ENCODE measurements at places on chromosomes 12 and 14.

DNA sequence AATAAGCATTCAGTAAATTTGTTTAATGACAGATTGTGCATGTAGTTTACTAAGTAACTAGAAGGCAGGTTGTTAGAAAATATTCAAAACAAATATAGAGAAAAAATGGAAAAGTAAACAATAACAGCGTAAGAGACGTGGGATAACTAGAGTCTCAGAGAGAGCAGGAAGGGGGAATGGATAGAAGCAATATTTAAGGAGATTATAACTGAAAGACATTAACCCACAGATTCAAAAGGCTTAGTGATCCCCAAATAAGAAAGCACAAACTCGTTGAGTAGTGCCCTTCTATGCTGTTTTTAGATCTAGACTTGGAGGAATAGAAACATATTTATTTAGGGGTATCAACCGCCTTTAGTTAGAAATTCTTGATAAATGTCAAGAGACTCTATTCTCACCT lies 169.7 kb upstream of the RGS6 start:
- no peak for DNase-seq

- peak; percentile 91 for DNase-seq
Observed at GRCh38 chr12:49043856-49044258, 16.7 kb downstream of the KMT2D start.

GRCh38 chr12:95411466-95411865 lies 62.5 kb upstream of the METAP2 start:
- no peak for DNase-seq

- no peak for DNase-seq
Observed at GRCh38 chr14:67267576-67268328, 26.5 kb downstream of the PALS1 start.

GRCh38 chr12:52608161-52608560 lies 6.9 kb upstream of the KRT72 start:
- no peak for DNase-seq

GRCh38 chr12:84069198-84069597 lies 843.4 kb downstream of the SLC6A15 start:
- DNase-seq, result no peak

DNA sequence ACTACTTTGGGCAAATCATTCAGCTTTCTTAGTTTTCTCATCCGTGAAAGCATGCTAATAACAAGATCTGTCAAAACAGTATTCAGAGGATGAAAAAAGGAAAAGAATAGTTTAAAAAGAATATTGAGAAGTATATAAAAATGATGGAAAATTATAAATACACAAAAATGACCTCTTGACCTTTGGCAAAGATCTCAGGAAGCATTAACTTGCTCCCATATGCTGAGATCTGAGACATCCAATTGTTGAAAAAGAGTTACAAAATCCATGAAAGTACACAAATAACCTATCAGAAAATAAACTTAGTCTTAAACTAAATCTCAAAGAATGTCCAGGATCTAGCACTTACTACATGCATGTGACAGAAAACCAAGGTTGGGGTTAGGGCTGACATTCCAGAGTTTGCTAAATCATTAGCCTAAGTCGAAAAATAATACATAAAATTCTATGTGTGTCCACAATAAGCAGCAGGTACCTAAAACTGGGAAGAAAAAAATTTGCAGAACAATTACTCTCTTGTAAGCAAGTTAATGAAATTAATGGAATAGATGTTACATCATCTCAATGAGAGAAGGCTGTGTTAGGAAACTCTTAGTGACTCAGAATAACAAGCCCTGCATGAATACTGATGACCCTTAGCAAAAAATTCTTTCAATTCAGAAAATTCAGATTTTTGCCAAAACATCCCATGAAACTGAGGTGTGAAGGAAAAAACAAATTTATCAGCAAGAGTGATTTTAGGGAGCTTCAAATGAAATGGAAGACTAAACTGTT lies 3.4 kb downstream of the PAH start:
- no peak for DNase-seq

DNA sequence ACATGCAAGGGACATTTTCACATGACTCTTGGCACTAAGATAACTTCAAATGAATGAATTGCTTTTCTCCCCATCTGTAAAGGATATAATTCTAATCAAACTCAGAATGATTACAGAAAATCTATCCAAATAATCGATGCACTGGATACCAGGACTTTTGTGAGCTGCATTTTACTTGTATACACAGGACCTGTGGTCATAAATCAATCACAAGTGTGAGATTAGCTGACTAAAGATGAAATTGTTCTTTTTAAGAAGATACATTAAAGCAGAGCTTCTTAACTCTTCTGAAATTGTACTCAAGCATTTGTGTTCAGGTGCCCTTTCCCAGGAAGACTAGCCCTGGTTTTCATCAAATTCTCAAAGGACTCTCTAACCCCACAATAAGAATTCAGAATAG lies 66.3 kb downstream of the ESR2 start:
- no peak for DNase-seq

- no peak for DNase-seq
Observed at GRCh38 chr12:105654606-105655005, 324.1 kb downstream of the C12orf75 start.

- DNase-seq, result peak; percentile 15
Observed at GRCh38 chr14:91649930-91650329, 82.0 kb downstream of the CATSPERB start.

DNA sequence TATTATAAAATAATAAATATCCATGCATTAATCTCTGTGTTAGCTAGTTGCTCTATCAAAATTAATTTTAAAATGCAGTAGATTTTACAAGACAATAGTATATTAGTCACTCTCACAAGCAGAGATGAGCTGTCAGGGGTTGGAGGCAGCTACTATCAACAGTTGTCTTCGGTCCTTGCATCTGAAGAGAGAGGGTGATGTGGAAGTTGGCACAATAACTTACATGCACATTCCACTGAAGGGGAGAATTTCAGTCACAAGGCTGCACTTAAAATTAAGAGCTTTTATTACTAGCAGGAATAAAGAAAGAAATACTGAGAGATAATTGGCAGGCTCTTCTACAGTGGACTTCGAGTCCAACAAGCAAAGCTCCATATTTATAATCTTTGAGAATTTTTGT lies 166.9 kb upstream of the DCN start:
- no peak for DNase-seq

- DNase-seq, result no peak
Observed at GRCh38 chr12:24270464-24270863, 321.0 kb upstream of the SOX5 start.

DNA sequence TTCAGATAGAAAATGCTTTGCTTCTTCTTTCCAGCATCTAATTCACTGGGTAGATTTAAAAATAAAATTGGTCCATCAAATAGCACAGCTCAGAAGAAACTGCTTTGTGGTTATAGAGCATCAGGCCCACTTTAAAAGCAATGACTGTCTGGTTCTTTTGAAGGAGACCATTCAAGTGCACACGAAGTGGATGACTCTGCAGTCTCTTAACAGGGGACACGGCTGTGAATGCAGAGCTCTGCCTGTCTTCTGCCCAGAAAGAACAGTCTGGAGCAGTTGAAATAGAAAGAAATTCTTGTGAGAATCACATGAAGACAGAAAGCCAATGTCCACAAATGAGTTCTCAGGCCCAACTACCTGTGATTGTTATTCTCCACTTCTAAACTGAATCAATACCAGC lies 138.7 kb upstream of the PLEKHA5 start:
- no peak for DNase-seq

DNA sequence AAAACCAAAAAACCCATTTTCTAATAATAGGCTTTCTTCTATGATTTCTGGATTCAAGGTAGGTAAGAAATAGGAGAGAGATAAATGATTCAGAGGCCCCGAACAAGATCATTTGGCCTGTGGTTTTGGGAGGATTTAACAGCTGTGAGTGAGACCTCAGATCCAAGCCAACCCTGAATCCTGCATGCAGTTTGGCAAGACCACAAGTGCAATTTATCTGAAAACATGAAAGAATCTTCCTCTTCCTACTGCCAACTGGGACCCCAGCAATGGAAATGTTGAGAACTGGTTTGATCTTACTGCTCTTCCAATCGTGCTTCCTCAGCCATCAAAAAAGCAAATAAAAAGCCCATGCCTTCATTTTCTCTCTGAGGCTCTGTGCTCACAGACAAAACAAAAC lies 519.7 kb upstream of the TBX3 start:
- DNase-seq, result no peak

DNA sequence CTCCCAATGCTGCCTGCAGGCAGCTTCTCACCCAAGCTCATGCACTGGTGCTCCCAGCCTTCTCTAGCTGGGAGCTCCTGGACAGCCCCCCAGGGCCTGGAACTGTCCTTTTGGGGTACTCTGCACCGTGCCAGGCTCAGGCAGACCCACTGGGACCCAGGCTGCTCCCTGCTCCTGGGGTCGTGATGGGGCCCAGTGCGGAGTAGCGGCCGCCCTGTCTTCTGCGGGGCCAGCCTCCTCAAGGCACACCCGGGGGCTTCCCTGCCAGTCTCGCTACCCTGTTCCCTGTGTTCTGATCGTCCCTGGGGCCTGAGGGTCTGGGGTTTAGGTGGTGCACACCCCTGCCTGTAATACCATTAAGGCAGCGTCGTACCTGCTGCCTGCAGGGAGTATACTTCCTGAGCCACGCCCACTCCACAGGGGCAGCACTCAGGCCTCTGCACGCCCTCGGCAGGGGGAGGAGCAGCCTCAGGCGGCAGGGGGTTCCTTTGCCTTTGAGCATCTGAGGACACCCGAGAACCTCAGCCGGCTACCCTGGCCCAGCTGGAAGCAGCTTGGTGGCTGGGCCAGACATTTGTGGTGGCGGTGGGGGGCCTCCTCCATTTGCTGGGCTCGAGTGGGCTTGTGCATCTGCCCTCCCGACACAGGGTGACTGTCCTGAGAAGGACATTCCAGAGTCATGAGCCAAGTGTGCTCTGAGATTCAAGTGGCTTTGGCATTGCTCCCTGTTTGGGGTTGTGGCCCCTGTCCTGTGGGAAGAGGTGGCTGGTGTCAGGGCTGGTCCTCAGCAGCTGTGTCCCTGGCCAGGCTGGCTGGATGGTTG lies 9.2 kb upstream of the CRIP2 start:
- no peak for DNase-seq

- no peak for DNase-seq
Observed at GRCh38 chr12:16600525-16600924, 5.4 kb downstream of the LMO3 start.

DNA sequence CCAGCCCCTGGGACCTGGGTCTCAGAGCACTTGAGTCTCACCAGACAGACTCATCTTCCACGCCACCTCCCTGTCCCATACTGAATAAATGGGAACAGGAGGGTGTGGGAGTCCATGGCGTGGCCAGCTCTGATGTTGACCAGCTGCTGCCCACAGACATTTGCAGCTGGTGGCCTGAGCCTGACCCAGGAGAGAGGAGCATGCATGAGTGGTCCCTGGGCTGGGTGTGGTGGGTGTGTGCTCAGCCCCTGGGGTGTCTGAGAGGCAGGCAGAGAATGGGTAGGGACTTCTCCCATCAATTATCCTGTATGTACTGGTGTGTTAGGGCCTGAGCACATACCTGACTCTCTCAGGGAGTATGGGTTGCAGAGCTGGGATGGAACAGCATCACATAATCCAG lies 49.3 kb downstream of the SLC24A4 start:
- no peak for DNase-seq

GRCh38 chr12:41967668-41968500 lies 176.8 kb downstream of the GXYLT1 start:
- no peak for DNase-seq

DNA sequence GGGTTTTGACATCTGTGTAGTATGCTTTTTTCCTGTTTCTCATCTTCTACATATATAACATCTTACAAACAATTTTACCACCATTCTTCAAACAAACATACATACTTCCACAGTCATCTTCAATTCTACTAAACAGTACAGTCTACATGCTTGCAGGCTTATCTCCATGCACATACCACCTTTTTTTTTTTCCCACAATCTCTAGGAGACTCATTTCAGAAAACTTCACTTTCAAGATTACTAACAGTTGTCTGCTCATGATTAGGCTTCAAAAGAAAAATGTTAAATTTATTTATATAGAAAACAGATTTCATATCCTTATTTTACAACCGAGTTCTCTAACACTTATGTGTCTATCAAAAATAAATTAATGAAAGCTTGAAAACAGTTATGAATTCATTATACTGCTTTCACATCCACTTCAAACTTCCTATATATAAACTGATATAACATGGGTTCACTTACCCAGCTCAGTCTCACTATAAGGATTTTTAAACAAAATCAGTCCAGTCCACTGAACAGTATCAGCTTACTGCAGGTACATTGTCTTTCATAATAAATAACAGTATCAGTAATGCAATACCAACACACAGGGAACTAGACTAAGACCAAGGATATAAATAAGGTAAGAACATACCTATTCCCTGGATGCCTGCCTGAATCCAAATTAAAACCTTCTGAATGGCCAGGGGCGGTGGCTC lies 42.5 kb downstream of the LRP6 start:
- no peak for DNase-seq

DNA sequence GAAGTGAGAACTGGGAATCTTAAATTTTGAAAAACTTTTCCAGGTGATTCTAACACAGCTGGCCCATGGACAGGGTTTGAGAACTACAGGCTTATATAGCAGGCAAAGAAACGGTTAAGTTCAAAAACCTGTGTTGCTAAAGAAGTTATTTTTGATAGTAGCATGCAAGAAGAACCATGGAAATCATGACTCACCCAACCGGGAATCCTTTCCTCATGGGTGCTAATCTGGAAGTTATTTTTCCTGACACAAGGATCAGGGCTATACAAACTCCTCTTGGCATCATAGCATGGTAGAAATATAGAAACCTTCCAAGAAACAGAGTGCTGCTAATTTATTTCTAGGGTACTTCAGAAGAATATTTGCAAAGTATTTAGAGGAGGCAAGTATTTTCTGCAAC lies 588.7 kb downstream of the CCER1 start:
- no peak for DNase-seq

GRCh38 chr12:6266971-6267721 lies 43.3 kb upstream of the PLEKHG6 start:
- no peak for DNase-seq

DNA sequence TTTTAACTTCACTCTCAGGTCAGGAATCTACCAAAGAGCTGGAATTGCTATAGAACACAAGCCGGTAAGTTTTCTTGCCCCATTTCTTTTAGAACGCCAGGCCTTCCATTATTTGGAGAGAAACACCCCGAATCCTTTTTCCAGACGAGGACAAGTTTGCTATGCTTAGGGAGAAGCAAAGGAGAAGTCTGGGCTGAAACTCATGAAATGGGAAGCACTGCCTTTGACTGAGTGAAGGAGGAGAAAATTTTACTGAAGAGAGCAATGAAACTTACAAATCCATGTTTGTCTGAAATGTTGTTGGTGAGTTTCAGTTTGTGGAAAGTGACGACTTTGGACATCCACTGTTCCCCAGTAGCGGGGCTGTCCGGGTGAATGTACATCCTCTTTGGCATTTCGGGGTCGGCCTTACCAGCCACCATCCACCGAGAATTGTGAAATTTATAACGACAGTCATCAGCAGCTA lies 3.3 kb downstream of the TBX3 start:
- DNase-seq, result no peak
